Islet precursor cell (in vitro differentiated cells): ENCODE measurements at places on chromosomes 16 and 17.

DNA sequence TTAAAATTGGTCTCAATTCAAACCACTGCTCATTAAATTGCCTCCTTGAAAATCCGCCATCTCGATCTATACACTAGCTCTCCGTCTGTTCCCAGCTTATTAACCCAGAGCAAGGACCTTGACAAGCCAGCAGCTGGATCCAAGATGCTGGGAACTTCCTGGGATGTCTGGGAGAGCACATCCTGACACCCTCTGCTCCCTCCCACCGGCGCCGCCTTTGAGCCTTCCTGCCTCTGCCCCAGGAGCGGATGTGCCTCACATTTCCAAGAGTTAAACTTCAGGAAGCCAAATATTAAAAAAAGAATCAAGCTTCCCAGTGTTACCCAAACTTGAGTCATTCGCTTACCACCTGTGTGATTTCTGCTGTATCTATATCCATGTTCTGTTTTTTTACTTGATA lies 107.9 kb downstream of the HAPSTR1 start:
- no peak for DNase-seq

- peak; percentile 99 for DNase-seq
These were observed 218.3 kb downstream of the SOX9 start for GRCh38 chr17:72338847-72339790.

DNA sequence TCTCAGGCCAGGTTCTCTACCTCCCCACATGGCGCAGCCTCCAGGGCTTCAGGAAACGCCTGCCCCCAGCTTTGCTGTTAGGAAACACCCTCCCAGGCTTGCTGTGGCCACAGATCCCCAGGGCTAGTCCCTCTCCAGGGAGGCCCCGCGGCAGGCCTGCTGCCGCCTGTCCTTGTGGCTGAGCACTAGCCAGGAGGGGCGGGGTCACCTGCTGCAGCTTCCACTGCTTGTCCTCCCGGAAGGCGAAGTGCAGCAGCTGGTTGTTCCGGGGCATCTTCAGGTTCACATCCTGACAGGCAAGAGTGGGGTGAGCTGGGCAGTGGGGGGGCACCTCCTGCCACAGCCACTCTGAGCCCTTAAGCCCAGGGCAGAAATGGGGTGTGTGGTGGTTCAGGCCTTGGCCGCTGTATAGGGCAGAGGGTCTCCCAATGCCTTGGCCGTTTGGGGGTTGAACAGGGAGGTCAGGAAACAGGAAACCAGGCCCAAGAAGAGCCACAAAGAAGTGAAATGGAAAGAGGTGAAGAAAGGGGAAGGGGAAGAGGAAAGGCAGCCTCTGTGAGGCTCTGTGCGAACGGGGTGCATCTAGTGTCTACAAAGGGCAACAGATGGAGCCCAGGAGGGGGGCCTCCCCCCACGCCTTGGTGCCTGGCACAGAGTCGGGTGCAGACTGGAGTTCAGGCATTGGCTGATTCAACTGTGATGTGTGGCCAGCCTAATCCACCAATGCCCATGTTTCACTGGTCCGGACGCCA lies 2.0 kb downstream of the ROGDI start:
- DNase-seq, result peak; percentile 67

DNA sequence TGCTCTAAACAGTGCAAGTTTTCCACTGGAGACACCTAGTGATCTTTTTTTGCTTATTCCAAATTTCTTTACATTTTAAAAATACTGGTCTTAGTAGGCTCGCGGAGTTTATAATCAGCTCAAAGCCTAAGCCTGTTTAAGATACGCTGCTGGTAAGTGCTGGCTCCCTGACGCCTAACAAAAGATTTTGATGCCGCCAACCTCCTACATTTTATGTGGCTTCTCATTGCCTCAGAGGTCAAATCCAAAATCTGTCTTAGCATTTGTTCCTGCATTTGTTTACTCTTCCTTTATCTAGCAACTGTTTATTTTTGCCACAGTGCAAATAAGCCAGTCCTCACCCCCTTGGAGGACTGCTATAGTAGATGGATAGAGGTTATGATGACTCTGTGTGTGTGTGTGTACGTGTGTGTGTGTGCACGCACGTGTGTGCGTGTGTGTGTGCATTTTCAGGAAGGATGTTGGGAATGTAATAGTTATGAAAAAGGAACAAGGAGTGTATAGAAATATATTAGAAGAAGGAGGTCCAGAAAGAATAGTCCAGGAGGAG lies 24.8 kb downstream of the HS3ST3B1 start:
- DNase-seq, result peak; percentile 28

GRCh38 chr16:8853611-8854010 lies 15.2 kb downstream of the CARHSP1 start:
- DNase-seq, result no peak

DNA sequence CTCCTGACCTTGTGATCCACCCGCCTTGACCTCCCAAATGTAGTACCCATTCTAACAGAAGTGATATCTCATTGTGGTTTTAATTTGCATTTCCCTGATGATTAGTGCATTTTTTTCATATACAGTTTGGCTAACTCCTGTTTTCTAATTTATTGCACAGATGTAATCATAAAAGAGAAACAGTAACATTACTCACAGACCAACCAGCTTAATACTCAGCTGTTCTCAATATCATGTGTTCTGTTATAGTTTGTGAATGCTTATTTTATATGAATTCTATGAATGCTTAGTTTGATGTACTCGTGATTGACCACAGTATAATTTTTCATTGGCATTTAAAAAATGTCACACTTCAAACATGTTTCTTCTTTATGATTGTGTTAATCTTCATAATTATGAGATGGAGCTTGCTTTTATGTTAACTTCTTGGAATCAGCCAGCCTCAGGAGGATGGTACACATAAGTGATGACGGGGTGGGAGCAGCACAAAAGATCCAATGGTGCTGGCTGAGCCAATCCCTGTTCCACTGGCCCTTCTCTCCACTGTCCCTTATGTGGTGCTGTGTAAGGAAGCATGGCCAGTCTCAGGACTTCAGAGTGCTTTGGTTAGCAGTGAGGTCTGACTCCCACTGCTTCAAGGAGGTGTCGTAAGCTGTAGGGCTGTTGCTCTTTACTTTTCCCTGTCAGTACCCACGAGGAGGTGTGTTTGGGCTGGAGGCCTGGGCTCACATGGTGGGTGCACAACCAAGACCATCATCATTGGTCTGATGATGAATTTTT lies 191.0 kb downstream of the SPECC1 start:
- no peak for DNase-seq

GRCh38 chr17:18117982-18118975 lies 9.7 kb downstream of the MYO15A start:
- no peak for DNase-seq

- no peak for DNase-seq
These were observed 91.7 kb downstream of the PCTP start for GRCh38 chr17:55842405-55843158.

GRCh38 chr17:70560471-70560870 lies 391.1 kb downstream of the KCNJ2 start:
- DNase-seq, result no peak

- no peak for DNase-seq
These were observed 18.9 kb downstream of the ARSG start for GRCh38 chr17:68310152-68310551.

DNA sequence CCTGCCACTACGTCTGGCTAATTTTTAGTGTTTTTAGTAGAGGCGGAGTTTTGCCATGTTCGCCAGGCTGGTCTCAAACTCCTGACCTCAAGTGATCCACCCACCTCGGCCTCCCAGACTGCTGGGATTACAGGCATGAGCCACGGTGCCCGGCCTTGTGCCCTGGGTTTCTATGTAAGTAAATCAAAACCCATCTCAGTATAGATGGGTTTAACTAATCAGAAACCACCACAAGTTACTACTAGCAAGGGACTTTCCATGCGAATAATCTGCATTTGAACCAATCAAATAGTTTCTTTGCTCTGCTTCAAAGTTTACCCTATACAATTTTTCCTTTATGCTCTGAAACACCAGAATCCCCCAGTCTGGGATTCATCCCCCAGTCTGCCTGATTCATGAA lies 16.5 kb upstream of the EIF1 start:
- no peak for DNase-seq

- no peak for DNase-seq
These were observed 22.0 kb upstream of the ARL2BP start for GRCh38 chr16:57223057-57223456.

DNA sequence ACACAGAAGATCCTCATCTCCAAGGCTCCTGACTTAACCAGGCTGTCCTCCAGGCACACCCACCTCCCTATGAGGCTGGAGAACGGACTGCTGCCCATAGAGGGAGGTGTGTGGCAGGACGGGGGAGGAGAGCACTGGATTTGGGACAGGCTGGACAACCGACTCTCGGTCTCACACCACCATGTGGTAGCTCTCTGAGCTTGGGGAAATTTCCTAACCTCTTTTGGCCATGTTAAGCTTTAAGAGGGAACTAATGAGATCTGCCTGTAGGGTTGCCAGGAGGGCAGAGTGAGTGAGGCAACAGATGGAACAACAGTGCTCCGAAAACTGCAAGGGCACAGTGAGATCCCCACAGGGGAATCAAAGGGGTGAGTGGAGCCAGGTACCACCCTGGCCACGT lies 32.7 kb downstream of the RHBDL3 start:
- DNase-seq, result no peak

GRCh38 chr17:58344047-58344790 lies 7.8 kb downstream of the SUPT4H1 start:
- DNase-seq, result peak; percentile 52

DNA sequence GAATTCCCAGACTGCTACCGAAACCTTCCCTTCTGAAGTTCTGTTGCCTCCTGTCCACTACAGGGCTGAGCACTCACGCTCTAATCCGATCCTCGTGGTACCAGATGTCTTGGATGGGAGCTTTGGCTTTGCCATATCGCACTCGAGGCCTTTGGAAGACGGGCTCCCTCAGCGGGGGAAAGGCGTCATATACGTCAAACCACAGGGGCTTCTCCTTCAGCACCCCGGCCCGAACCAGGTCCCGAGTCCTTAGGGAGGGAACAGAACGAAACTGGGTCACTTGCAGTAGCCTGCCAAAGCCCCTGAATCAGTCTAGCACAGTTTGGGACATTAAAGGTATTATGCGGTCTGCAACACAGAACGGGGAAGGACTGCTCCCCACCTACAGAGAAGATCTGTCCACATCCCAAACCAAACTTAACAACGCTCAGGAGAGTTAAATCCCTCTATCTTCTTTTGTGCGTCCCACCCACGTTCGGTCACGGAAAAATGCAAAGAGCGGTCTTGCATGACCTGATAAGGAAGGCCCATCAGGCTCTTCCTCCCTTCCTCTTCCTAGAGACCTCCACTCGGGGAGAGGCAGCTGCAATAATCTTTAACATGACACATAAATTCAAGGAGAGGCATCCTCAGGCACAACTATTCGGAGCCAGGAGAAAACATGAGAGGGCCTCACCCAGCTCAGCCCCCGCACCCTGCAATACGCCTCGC lies 526 bp downstream of the MRPS23 start:
- DNase-seq, result no peak

- peak; percentile 88 for DNase-seq
These were observed 615 bp downstream of the NHERF2 start for GRCh38 chr16:2027024-2028010.

- no peak for DNase-seq
These were observed 458.4 kb downstream of the HS3ST3B1 start for GRCh38 chr17:14759325-14759724.

DNA sequence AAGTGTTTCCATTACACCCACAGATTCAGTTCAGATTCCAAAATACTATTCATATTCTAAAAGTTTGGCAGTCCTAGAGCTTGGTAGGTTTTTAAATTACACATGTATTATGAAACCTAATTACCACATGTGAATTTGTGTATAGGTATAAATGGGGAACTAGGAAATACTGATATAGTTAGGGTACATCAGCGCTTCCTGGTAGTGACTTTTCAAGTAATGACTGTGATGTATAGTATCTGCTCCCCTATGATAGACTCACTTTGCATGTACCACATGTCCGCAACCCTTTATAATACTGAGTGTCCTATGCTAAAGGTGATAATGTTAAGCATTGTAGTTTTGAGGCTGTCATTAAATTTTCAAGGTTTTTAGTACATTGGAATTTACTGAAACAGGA lies 22.9 kb downstream of the CDK12 start:
- DNase-seq, result no peak

DNA sequence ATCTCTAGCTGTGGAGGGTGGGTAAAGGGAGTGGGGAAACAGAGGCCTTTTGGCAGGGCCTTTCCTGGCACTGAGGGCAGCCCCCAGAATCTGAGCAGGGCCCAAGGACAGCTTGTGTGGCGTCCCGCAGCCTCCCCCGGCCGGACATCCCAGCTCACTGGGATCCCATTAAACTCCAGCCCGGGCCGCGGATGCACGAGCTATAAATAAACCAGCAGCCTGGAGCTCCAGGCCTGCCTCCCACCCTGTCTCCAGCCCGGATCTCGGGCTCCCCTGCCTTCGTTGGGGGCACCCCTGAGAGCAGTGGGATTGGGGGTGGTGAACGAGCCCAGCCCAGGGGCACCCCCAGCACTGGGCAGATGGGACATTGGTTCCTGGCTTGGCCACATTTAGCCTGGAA lies 13.8 kb upstream of the AATK start:
- no peak for DNase-seq

- DNase-seq, result peak; percentile 5
These were observed 100.5 kb downstream of the AIPL1 start for GRCh38 chr17:6334386-6334785.

DNA sequence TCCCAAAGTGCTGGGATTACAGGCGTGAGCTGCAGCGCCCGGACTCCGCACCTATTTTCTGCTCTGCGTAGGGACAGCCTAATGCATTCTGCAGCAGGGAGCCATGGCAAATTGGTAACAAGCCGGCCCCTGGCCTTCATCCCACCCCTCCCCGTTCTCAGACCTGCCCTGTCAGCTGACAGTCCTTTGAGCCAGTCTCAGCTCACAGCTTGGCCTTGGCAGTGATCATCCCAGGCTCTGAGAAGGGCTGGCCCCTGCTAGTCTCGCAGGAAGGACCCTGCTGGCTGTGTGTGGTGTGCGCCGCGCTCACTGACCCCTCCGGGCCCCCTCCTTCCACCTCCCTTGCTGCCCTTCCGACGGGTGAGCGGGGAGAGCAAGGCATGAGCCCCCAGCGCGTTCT lies 10.3 kb upstream of the NPTX1 start:
- DNase-seq, result no peak

GRCh38 chr16:27465483-27465879 lies 63.5 kb downstream of the IL21R start:
- DNase-seq, result no peak

DNA sequence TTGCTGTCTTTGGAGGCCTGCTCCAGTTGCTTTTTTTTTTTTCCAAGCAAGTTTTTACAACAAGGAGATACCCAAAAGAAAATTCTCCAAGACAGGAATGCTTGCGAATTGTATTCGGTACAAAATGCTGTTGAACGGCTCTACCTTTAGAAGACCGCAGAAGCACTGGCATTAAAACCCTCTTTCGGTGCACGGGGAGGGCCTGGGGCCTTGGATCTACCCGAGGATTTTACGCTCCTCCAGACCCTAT lies 1.3 kb upstream of the HELZ start:
- no peak for DNase-seq
